Ascending aorta (tissue), 2 donors: ENCODE measurements at places on chromosomes 7 and 10.
A peak's percentile ranks its signal among the peaks of the same experiment; 100 is the strongest.

DNA sequence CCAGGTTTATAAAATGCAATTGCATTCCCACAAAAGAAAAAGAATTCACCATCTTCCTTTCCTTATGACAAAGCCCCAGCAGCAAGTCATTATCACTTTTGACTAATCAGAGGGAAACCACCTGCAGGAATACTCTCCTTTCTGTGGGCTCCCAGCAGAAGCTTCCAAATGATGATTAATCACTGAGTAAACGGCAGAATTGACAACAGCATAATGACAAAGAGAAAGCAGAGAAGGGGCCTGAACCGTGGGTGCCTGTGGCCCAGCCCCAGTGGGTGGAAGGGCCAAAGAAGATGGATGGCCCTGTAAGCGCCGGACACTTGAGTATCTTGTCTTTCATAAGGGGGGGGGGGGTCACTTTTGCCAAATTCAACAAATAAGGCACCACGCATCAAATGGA is 152.4 kb upstream of the NRBF2 start:
- DNase-seq, result no peak

DNA sequence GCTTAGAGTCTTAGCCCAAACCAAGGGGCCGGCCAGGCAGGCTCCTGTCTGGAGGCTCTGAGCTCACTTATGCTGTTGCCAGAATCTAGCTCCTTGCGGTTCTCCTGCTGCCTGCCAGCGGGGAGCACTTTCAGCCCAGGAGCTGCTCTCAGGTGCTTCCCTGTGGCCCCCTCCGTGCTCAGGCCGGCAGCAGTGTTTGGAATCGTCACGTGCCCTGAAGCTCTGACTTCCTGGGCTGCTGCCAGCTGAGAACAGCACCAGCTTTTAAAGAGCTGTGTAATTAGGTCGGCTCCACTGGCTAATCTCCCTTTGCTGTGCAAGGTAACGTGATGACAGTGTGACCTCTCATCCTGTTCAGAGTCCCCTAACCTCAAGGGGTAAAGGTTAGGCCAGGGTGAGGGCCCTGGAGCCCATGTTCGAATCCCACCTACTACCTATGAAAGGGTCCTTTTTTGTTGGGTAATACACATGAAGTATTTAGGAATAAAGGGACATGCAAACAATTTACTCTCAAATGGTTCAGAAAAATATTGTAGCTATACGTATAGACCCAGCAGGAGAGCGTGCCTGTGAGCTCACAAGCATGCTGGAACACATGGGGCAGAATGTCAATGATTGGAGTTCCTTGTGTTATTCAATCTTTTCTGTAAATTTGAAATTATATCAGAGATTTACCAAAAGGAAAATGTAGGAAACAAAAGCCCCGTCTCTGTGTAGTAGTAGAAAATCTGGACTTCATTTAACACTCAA is 16.6 kb downstream of the ZNF862 start:
- DNase-seq, result no peak

DNA sequence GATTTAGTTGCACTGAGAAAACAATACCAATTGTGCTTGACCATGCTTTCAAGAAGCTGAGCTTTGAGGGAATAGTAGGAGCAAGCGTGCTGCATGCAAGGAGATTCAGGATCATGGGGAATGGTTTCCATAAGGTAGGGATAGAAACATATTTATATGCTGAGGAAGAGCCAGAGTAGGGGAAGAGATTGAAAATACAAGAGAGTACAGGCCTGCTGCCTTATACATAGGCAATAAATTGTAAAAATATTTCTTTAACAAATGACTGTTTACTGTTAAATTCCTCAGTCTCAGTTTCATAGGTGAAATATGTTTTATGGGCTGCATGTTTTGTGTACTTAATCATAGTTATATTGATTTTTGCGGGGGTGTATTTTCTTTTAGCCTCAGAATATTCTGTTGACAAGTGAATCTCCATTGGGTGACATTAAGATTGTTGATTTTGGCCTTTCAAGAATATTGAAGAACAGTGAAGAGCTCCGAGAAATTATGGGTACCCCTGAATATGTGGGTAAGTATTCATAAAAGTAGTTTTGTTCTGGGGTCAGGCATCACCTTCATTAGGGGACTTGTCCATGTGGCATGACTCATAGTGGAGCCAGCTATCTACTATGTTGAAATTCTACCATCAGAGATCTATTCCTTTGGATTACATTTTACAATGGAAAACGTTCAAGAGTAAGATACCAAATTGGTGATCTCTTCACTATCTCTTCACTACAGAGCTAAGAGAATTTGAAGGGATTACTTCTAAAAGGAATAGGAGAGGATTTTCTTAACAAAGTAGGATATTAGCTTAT is 36.5 kb downstream of the STK17A start:
- no peak for DNase-seq

- no peak for DNase-seq
Observed at GRCh38 chr7:75842836-75843446, 29.3 kb upstream of the CCL24 start.

DNA sequence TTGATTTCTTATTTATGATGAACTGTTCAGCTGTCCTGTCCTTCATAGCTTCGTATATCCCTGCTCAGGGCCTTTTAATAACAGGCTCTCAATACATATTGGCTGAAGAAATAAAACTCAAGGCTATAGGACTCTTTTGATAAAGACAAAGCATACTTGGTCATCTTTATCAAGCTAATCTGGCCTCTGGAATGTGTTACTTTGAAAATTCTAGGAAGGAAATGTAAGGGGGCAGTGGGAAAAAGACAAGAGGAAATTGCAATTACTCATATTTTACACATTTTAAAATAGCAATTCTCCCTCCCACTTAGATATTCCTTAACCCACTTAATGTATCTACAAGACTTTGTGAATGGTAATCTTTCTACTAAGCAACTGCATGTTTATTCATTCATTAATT is 94.3 kb downstream of the OSBPL3 start:
- no peak for DNase-seq

GRCh38 chr7:116582806-116583444 is 58.1 kb downstream of the CAV1 start:
- DNase-seq, result no peak

DNA sequence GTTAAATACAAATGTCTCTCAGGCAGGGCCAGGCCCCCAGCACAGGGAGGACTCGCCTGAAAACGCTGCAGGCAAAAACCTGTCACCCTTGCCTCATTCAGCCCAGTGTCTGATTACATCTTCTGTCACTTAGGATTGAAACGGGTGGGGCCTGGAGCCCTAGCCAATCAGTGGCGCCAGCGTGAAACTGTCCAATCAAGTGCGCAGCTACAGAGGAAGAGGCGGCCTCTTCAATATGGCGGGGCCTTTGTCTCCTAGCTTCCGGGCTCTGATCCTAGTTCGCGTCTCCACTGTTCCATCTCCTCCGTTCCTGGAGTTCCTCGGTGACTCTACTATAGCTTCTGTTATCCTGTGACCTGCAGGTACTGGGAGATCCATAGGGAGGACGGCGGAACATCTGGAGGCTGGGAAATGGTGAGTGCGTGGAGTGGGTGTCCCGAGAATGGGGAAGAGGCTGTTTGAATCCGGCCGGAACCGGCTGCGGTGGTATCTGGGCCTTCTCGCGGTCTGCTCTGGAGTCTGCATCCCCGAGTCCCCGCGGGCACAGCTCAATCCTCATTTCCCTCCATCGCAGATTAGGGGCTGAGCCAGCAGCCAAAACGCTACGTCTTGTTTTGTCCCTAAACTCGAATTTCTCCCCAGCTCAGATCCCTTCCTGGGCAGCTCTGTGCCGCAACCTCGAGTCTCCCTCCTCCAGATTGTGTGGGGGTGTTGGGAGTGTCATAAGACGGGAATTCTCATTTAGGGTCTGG is at the start of gene ZNF736:
TSS of gene ZNF736 (plus strand) at position 222 of the 752 bp plus-strand sequence. CDS start at position 412, 190 bp downstream.
- DNase-seq, result peak; percentile 96

DNA sequence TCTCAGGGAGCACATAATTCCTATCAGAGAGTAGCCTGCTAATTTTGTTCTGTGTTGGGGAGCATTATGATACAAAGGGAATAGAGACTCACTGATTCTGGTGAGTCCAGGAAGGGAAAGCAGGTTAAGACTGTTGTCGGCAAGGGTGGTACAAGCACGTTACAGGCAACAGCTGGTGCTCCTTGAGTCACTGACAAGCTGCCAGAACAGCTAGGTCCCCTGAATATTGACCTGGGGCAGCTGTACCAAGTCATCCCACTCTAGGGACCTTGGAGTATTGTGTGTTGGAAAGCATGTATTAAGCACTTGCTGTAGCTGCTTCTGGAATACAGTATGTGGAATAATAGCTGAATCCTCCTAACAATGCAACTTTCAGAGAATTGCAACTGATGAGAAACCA is 37.0 kb upstream of the GLCCI1 start:
- DNase-seq, result no peak

DNA sequence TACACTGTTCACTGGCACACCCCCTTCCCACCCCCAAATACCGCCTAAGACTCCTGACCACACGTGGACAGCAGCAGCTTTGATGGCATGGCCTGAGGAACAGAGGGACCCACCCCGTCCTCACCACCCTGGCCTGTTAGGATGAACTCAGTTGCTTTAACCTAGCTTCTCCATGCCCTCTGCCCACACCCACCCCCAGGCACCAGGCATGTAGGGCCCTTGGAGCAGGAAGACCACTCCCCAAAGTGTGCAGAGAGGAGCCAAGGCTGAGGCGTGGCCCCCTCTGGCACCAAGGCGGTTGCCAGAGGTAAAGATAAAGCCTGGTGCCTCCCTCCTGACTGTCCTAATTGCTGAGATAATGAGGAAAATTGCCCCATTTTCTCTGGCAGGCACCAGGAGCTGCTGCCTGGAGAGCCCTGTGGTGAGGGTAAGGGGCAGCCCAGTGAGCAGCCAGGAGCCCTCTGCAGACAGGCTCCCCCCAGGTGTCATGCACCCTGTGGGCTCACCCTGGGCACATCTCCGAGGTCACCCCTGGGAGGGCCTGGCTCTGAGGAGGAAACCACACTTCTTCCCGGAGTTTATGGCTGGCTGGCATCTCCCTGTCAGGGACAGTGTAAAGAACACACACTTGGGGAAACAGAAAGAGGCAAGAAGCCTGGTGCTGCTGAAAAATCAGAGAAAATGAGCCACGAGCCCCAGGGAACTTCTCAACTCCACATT is 47.7 kb downstream of the LRRC20 start:
- DNase-seq, result no peak

DNA sequence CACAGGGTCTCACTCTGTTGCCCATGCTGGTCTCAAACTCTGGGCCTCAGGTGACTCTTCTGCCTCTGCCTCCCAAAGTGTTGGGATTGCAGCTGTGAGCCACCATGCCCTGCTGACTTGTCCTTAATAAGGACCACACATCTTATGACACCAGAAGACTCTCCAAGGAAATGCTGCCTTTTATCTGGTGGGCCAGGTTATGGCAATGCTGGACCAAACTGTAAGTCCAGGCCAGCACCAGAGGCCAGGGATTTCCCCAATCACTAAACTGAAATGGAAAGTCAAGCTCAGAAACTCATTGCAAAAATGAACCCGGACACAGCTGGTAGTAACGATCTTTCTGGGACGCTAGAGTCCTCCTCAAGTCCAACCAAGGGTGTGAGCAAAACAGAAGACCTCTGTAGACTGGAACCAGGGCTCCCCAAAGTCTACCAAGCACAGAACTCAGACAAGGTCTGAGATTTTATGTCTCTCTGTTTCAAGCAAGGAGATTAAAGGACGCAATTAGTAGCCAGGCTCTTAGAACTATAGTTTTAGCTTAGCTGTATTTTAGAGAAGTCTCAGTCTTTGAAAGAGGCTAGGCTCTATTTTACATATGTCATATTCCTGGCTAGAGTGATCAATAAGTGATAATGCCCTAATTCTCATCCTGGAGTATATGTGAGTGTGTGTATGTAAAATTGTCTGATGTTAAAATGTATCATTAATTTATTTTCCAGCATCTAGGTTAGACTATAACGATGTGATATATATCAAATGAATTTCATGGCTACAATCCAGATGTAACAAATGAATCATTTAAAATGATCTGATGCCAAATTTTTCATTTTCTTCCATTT is 74.0 kb upstream of the ITGB1 start:
- no peak for DNase-seq

GRCh38 chr7:39536951-39537350 is 29.3 kb upstream of the YAE1 start:
- DNase-seq, result no peak

GRCh38 chr10:101832325-101832771 is 11.3 kb downstream of the KCNIP2 start:
- no peak for DNase-seq

GRCh38 chr7:92847305-92847704 is 10.9 kb upstream of the CDK6 start:
- DNase-seq, result no peak

- DNase-seq, result no peak
Observed at GRCh38 chr7:8638076-8638475, 204.7 kb downstream of the NXPH1 start.

- DNase-seq, result no peak
Observed at GRCh38 chr10:80497187-80498077, 40.3 kb upstream of the SH2D4B start.

DNA sequence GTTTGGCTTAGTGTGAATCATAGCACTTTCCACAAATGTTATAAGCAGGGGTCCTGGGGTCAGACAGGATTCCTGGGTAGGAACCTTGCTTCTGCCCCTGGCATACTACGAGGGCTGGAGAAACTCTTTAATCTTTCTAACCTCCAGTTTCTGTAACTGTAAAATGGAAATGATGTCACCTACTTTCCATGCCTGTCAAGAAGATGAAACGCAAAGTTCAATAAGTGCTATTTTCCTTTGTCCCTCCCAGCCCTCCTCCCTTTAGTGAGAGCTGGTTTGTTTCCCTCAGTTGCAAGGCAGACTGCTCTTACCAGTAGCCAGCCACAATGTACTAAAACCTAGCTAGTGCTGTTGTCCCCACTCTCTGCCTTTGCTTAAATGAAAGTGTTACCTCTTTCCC is 117.1 kb upstream of the HPS1 start:
- no peak for DNase-seq

DNA sequence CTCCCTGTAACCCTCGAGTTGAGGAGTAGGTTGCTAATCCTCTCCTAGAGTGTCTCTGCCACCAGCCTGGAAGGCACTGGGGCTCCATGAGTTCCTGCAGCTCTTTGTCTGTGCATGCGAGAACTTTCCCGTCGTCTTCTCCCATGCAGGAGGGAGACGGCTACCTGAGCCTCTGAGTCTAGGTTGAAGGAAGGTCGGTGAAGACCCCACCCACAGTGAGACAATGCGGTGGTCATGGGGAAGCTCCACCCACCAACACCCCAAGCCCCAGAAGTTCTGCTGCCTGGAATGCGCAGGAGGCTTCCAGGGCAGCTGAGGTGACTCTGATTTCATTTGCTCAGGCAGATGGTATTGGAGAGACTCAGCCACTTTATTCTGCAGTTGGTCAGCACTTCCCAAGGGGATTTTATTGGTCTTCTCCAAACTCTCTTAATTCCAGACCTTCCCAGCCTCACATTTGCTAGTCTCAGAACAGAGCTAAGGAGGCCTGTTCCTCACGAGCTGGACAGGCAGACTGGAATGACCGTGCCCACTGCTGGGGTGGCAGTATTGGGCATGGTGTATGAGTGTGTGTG is 36.5 kb downstream of the PTPRE start:
- no peak for DNase-seq

DNA sequence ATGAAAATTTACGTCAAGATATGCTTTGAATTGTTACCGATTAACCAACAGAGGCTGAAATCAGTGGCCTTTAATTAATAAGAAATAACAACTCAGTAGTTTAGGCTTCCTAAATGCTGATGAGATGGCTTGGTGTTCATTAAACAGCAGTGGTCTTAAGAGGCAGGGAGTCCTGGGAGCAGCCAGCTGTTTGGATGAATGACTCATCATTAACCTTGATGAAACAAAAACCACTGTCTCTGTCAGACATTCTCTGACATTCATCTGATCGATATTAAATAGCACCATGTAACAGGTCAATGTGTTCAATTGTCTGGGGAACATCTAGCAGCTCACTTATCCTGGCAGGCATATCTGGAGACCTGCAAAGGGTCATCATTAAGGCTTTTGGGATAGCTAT is 234.2 kb upstream of the LRRN3 start:
- DNase-seq, result no peak
